ENCODE measurements at places on chromosomes 3 and 15. TPM values are rescaled to one million over a fixed set of nuclear protein-coding genes. Genes with fewer than 3 reads are reported as not detected.

Gene SERINC4
- total RNA-seq: 0.46 TPM

Gene IMPG2
- 0.12 TPM for total RNA-seq

Gene TMEM207
- not detected for total RNA-seq

Gene GABRR3
- total RNA-seq: not detected

Gene KBTBD8
- 8.3 TPM for total RNA-seq

Gene GRM2
- total RNA-seq: 0.27 TPM

DNA sequence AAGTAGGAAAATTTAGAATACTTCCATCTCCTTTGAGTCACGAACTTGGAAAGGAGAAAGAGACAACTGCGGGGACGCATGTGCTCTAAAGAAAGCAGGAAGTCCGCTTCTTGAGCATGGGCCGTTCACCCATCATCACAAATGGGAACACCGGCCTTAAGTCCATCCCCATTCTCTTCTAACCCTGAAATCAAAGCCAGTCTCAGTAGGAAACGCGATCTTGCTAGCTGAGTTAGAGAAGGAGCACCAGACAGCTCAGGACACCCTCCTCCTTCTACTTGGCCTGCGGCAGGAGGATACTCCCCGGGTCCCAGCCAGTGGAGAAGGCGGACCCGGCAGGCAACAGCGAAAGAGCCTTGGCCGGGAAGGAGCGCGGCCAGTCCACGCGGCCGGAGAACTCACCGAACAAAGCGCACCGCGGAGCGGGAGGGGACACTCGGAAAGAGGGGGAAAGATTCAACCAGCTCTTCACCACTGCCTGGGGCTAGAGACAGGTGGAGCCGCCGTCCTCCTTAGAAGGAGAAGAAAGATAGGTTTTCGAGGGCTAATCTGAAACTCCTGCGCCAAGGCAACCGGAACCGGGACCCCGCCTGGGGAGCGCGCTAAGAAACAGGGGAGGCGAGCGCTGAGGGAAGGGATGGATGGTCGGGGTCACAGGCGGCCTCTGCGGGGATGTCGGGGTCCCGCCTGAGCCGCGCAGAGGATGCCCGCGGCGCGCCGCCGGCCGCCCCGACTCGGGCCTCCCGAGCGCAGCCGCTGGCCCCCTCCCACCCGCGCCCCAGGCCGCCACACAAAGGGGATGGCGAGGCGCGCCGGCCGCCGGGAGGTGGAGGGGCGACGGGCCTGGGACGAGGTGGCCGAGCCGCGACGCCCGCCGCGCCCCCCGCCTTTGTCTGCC lies 818 bp downstream of the SLC4A7 start:
- H3K27ac ChIP-seq: peak overlapping the region; percentile 96
- peak; percentile 52 for DNase-seq
- peak overlapping the region; percentile 99 for H3K4me3 ChIP-seq
- peaks cover 35% of the 10 kb centered on the region for H3K4me1 ChIP-seq
- peaks cover 25% of the 10 kb centered on the region for H3K36me3 ChIP-seq

- peaks cover 19% of the 10 kb centered on the region for H3K27me3 ChIP-seq
- no peak for DNase-seq
- no peaks in the 10 kb centered on the region for H3K4me1 ChIP-seq
- no peak overlapping the region for H3K27ac ChIP-seq
These were observed 30.8 kb downstream of the CHCHD4 start for GRCh38 chr3:14093831-14094230.

DNA sequence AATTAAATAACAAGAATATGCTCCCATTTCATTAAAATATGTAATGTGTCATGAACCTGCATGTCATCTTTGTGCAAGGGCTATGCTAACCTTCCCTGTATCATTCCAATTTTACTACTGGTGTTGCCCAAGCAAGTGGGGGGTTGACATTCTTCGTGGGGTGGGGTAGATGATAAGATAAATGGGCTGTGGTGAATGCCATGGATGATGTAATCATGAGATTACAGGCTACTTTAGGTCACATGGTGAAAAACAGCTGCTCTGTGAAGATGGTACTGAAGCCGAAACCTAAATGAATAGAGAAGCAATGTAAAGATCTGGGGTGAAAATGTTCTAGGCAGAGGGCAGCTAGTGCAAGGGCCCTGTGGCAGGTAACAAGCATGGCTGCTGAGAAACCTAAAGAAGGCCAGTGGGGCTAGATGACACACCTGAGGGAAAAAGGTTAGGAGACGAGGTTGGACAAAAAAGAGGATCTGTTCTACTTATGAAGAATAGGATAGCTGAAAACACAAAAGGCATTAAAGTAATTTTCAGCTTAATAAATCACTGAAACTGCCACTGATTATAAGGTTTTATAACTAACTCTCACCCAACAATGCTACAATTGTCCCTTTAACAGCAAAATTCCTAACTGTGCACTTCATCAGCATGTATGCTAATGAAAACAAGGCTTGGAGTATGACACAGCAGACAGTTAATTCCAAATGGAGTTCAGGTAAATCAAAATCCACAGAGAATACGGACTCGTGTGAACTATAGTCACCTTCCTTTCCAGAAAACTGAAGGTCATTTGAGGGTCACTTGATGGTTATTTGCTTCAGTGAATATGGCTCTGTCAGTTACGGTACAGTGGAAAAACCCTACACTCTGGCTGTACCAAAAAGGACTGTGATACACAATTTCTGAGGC lies 35.0 kb downstream of the MTMR10 start:
- no peak overlapping the region for H3K27ac ChIP-seq
- no peaks in the 10 kb centered on the region for H3K27me3 ChIP-seq
- H3K36me3 ChIP-seq: peaks cover 53% of the 10 kb centered on the region
- no peak overlapping the region for H3K4me3 ChIP-seq
- H3K4me1 ChIP-seq: no peaks in the 10 kb centered on the region

DNA sequence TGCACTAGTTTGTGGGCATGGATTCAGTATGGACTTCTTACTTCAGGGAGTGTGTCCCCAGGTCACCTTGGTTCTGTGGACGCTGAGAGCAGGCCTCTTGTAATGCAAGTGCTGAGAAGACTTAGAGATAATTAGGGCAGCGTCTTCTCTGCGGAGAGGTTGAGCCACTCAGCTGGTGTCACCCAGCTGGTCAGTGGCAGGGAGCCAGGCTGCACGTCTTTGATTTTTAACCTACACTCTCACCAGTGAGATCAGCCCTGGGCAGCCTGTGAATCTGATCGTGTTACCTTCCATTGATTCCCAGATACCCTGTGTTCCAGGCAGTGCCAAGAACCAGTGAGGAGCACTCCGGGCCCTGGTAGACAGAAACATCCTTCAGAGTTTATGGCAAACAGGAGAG lies 92.6 kb downstream of the SLCO3A1 start:
- H3K27me3 ChIP-seq: no peaks in the 10 kb centered on the region
- no peak for DNase-seq
- H3K4me3 ChIP-seq: no peak overlapping the region
- H3K4me1 ChIP-seq: peaks cover 38% of the 10 kb centered on the region
- no peak overlapping the region for H3K27ac ChIP-seq
- H3K36me3 ChIP-seq: no peaks in the 10 kb centered on the region

- no peaks in the 10 kb centered on the region for H3K27me3 ChIP-seq
- no peak for DNase-seq
- H3K4me3 ChIP-seq: no peak overlapping the region
- H3K4me1 ChIP-seq: peaks cover 31% of the 10 kb centered on the region
- H3K27ac ChIP-seq: peak overlapping the region; percentile 51
- H3K36me3 ChIP-seq: peaks cover 6% of the 10 kb centered on the region
These were observed 17.0 kb downstream of the LRCH3 start for GRCh38 chr3:197807969-197808587.

- H3K27me3 ChIP-seq: peaks cover 7% of the 10 kb centered on the region
- no peak overlapping the region for H3K4me3 ChIP-seq
- no peak for DNase-seq
- no peak overlapping the region for H3K27ac ChIP-seq
- no peaks in the 10 kb centered on the region for H3K4me1 ChIP-seq
These were observed 36.2 kb upstream of the COL6A6 start for GRCh38 chr3:130480736-130481135.

DNA sequence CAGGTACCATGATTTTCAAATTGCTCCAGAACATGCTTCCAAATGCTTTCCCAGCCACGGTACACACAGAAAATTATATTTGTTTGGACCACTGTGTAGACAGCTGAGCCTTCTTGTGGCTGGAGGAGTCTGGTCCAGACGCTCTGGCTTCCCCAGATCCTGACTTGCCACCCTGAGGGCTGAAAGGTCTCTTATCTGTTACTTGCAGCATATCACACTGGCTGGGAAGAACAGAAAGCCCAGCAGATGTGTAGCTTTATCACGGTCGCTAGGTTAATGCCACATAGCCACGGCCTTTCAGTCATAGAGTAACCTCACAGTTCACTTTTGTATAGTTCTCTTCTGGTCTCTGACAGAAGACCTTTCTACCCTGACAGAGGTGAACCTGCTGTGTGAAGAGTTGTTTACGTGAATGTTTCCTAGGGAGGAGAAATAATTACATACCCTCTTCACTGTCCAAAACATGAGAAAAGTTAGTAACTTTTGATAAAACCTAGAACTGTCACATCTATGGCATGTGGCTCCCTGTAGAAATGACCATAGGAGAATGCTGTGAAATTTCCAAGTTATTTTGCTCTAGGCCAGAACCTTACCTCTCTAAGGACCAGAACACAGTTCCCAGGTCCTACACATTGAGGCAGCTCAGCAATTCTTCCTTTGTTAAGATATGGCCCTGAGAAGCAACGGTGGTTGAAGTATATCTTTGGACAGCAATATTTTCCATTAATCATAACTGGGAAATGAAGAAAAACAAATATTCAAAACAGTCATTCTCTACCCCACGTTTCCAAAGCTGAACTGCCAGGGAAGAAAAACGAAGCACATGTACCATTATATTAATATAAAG lies 15.8 kb upstream of the STIMATE start:
- H3K4me3 ChIP-seq: no peak overlapping the region
- no peak for DNase-seq
- no peak overlapping the region for H3K27ac ChIP-seq
- H3K4me1 ChIP-seq: no peaks in the 10 kb centered on the region

GRCh38 chr15:90810354-90810753 lies 58.0 kb upstream of the FURIN start:
- peaks cover 65% of the 10 kb centered on the region for H3K36me3 ChIP-seq
- peaks cover 43% of the 10 kb centered on the region for H3K4me1 ChIP-seq
- no peaks in the 10 kb centered on the region for H3K27me3 ChIP-seq
- no peak for DNase-seq
- H3K4me3 ChIP-seq: no peak overlapping the region

DNA sequence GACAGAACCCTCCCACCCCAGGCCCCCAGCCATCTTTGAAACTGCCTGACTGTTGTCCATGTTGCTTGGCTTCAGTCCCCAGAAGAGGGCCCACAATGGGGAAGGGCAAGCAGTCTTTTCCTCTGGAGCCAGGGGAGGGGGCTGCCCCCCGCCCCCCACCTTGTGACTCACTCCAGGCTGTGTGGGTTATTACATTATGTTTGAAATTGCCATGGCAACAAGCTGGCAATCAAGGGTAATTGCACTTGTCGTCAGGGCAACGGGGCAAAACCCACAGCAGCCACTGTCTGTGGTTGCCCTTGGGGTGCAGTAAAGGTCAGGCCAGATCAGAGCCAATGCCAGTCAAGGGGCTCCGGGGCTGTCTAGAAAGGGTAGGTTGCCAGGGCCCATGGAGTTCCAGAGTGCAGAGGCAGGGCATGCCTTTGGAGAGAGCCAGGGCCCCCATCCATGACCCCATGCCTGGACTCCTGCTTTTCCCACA lies 3.1 kb upstream of the CAMKV start:
- no peaks in the 10 kb centered on the region for H3K4me1 ChIP-seq
- H3K36me3 ChIP-seq: no peaks in the 10 kb centered on the region
- H3K27ac ChIP-seq: no peak overlapping the region
- peak; percentile 56 for DNase-seq
- no peak overlapping the region for H3K4me3 ChIP-seq

DNA sequence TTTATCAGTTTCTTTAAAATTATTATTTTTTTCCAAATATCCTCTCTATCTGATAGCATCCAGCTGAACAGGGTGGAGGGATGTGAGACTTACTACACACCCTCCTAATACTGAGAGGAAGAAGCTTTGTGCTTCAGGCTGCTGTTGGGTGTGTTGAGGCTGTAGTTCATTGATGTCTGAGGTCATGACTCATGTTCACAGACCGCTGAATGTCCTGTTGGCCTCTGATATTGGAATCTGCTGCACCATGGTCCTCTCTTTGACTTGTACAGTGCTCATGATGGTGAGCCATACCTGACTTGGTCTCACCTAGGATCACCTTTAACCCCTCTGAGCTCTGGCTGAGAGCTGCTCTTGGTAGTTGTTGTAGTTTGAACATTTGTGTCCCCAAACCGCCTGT lies 302.9 kb downstream of the SATB1 start:
- no peak overlapping the region for H3K27ac ChIP-seq
- H3K36me3 ChIP-seq: no peaks in the 10 kb centered on the region
- H3K4me3 ChIP-seq: no peak overlapping the region
- H3K27me3 ChIP-seq: no peaks in the 10 kb centered on the region
- H3K4me1 ChIP-seq: peaks cover 2% of the 10 kb centered on the region

- DNase-seq: no peak
- no peak overlapping the region for H3K27ac ChIP-seq
- no peak overlapping the region for H3K4me3 ChIP-seq
- peaks cover 29% of the 10 kb centered on the region for H3K36me3 ChIP-seq
- H3K27me3 ChIP-seq: no peaks in the 10 kb centered on the region
- no peaks in the 10 kb centered on the region for H3K4me1 ChIP-seq
These were observed 110.3 kb downstream of the PDE8A start for GRCh38 chr15:85091990-85092389.

- H3K27ac ChIP-seq: no peak overlapping the region
- H3K27me3 ChIP-seq: peaks cover 5% of the 10 kb centered on the region
- H3K4me3 ChIP-seq: no peak overlapping the region
- H3K36me3 ChIP-seq: no peaks in the 10 kb centered on the region
- H3K4me1 ChIP-seq: no peaks in the 10 kb centered on the region
- DNase-seq: no peak
These were observed 325.3 kb downstream of the THSD4 start for GRCh38 chr15:71440489-71441110.

DNA sequence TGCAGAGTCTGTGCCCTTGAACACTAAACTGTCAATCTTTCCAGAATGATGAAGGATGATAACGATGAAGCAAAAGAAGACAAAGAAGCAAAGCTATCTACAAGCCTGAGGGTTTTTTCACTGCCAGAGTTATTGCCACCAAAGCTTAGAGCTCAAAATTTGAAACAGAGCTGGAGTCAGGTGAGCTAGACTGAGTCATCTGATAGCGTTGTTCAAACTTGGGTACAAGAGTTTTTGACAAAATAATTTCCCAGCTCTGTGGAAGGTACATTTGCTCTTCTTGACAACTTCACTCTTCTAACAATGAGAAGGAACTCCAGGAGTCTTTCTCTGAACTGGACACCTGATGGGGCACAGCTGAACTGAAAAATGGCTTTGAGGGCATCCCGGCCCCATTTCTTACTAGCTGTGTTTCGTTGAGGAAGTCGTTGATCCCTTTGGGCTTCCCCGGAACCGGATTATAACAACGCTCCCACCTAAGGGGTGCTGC lies 715 bp downstream of the MCCC1 start:
- peaks cover 33% of the 10 kb centered on the region for H3K4me1 ChIP-seq
- peak overlapping the region; percentile 99 for H3K27ac ChIP-seq
- H3K27me3 ChIP-seq: no peaks in the 10 kb centered on the region
- H3K36me3 ChIP-seq: peaks cover 19% of the 10 kb centered on the region
- peak overlapping the region; percentile 91 for H3K4me3 ChIP-seq
- no peak for DNase-seq

Data from activated CD4-positive, alpha-beta T cell treated with anti-CD3 and anti-CD28 coated beads for 36 hours (primary cell).